Left lobe of liver (tissue), 2 donors: ENCODE measurements at places on chromosomes 5 and 9. TPM values are rescaled to one million over a fixed set of nuclear protein-coding genes. Genes with fewer than 3 reads are reported as not detected.

DNA sequence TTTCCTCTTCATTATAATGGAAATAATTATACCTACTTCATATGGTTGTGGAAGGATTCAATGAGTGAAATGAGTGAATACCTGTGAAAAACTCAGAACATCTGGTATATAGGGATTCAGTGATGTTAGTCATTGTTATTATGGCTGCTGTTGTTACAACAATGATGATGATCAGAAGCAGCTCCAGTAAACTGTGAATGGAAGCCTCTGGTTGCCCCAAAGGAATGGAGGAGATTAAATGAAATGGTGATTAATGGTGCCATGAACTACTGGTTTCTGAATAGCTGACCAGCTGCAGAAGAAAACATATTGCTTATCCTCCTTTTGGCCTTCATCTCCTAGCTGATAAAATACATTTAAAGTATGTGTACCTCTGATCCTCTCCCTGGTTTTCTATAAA is 372.0 kb downstream of the ARHGEF28 start:
- DNase-seq, result no peak

DNA sequence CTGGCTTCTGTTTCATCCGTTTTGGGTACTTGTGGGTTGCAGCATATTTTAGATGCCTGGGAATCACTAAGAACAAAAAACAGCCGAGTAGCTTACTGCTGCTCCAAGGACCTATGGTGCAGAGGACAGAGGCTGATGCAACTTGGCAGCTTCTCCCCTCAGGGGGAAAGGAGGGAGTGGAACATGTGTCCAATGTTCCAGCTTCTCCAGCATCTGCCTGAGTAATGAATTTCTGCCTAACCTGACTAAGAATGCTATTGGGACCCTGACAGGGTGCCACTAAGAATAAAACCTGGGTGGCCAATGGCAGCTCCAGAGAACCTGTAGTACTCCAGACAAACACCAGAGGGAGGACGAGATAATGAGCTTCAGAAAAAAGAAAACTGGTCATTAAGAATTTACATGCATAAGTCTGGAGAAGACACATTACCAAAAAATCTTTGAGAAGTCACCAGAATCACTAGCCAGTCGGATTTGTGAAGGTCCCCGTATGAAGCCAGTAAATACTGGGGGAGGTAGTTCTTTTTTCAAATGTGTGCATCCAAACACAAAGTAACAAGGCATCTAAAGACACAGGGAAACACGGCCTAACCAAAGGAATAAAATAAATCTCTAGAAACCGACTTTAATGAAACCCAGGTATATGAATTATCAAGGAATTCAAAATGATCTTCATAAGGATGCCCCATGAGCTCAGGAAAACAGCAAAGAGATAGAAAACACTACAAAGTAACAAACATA is 293.5 kb downstream of the HINT1 start:
- no peak for DNase-seq

Gene LVRN
- total RNA-seq, result 0.13 TPM

- DNase-seq, result peak; percentile 47
Observed at GRCh38 chr5:151208481-151208914, 15.4 kb downstream of the CCDC69 start.

GRCh38 chr9:93911801-93912554 is 43.2 kb downstream of the BARX1 start:
- DNase-seq, result no peak

DNA sequence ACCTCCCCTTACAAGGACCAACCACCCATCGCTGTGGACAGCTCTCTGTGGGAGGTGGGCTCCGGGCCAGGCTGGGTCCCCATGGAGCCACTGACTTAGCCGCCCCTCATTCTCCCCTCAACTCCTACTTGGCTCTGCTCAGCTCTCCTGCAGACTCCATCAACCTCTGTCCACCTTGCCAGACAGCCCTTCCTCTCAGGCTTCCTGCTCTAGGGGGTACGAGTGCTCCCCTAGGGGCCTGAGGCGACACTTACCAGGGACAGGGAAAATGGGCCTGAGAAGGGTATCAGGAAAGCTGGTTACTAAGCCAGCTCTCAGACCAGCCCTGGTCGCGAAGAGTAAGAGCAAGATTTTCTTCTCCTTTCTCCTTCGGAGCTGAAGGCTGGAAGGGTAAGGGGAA is 43.9 kb downstream of the SHB start:
- DNase-seq, result no peak

Gene OTULINL
- total RNA-seq, result 1.4 TPM

DNA sequence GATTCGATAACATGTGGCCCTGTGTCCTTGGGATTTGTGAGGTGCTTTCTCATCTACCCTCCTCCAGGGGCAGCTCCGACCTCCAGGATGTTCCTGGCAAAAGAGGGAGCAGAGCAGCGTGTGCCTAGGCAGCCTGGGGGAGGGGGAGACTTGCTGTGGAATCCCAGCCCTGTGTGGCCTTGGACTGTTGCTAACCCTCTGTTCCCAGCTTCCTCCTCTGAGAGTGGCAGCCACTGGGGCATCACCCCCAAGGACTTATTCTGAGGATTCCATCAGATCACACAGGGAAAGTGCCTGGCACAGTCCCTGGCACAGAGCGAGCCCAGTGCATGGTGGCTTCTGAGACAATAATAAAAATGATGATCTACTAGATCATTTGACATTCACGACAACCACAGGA is 265.1 kb upstream of the MVB12B start:
- DNase-seq, result no peak

DNA sequence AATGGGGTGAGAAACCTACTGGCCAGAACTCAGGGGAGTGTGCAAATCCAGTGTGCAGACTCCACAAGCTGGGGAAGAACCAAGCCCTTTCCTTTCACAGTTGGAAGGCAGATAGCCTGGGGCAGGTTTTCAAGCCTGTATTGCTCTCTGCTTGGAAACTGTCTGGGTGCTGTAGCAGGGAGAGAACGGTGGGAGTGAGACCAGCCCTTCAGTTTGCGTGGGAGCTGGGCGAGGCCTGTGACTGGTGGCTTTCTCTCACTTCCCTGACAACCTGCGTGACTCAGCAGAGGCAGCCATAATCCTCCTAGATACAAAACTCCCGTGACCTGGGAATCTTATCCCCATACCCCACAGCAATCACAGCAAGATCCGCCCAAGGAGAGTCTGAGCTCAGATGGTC is 44.9 kb upstream of the SNCAIP start:
- DNase-seq, result no peak

DNA sequence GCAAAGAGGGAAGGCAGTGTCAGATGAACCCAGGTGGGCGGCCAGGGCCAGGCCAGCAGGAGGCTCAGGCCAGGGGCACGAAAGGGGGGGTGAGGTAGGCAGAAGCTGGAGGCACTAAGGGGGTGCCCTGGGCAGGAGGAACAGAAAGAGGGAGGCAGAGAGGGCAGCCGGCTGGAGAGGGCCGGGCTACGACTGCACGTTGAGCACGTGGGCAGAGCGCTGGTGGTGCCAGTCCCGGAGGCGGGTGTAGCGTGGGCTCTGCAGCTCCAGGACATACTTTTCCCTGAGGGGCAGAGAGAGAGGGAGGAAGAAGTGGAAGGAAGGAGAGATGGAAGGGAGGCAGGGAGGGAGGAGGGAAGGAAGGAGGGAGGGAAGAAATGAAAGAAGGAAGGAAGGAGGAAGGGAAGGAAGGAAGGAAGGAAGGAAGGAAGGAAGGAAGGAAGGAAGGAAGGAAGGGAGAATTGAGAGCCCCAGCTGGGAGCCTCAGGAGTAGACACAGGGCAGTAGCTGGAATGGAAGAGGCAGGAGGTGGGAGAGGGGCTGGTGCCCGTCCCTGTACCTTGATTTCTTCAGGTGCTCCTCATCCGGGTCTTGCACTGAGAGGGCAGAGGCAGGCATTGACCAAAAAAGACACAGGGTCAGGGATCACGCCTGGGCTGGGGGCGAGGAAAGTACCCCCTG is 7.0 kb downstream of the PDLIM7 start:
- DNase-seq, result no peak

- peak; percentile 57 for DNase-seq
Observed at GRCh38 chr5:74641735-74642542, 1.4 kb upstream of the ENC1 start.

Gene INSL6
- not detected for total RNA-seq

DNA sequence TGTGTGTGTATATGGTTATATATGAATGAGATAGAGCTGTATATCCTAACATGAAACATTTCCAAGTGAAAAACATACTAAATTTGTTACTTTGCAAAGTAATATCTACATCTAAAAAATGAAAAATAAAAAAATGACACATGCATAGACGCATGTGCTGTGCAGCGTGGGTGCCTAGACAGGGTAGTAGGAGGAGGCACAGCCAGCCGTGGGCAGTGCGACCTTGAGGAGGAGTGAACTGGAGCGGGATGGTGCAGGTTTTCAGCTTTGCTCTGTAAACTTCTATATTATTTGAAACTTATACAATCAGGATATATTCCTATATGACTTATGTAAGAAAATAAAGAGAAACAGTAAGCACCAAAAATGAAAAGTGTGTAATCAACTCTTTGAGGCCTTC is 15.0 kb upstream of the GLRX start:
- DNase-seq, result no peak

DNA sequence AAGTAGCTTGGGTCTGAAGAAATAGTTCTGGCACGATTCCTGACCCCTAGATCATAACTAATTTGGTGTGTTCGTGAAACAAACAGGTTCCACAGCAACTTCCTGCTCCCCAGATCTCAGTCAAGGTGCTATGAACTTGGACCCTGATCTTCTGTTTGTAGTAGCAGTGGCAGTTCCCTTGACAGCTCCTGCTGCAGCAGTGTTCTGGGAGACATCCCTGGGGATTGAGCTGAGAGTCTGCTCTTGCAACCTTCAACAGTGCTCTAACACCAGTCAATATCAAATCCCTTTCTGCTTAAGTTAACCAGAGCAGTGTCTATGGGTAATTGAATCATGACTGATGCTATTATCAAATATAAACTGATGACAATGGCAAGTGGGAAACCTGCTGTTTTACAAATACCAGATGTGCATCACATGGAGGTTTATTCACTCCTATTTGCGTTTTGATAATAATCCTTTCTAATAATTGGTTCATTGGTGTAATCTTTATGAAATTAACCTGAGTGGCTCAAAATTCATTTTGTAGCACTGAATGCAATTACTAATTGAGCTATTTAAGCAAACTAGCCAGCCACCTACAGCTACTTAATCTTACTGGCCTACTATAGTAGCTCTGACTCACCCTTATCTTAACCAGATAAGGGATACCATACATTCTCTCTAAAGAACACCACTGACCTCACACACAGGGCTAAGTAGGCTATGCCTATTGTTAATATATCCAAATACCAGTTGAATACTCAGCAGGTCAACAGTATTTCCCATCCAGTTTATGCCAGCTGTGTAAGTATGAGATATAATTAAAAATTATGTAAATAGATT is 21.9 kb downstream of the KDM4C start:
- DNase-seq, result no peak

DNA sequence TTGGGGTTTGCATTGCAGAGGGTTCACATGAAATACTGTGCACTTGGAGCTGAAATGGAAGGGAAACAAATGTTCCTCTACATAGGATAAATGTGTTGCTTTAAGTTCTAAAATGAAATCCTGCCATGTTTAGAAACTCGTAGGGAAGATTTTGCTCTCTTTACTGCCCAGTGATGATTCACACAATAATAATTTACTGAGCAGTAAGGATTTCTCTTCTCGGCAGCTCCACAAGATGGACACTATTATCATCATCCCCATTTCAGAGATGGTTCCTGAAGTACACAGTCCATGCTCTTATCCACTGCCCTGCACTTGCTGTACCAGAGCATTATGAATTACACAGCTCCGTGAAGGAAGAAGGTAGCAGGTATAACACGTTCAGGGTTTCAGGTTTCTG is 4.1 kb downstream of the HACD4 start:
- DNase-seq, result no peak

DNA sequence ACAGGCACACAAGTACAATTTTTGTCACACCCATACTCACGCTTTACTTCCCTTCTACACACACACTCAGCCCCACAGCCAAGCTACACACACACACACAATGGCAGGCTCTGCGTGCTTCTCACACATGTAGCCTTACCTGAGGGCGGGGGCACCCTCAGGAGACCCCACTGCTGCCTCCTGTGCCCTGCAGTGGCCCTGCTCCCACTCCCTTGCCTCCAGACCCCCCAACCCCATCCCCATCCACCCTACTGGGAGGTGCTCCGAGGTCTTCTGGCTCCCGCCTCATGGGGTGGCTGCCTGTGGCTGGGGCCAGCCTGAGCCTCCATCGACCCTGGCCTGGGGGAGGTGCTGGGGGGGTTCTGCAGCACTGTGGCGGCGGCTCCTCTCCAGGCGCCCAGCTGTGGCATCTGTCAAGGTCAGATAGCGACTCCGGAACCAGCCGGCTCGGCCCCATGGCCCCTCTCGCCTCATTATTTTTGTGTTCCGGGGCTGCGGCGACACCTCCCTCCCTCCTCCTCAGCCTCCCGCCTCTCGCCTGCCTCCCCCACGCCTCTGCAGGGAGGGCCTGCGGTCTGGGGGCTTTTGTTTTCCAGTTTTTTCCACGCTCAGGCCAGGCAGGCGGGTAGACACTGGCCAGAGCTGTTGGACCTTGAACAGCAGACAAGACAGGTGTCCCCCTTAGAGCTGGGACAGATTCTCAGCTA is 21.7 kb downstream of the CXXC5 start:
- no peak for DNase-seq

Gene TMC1
- 0.18 TPM for total RNA-seq

DNA sequence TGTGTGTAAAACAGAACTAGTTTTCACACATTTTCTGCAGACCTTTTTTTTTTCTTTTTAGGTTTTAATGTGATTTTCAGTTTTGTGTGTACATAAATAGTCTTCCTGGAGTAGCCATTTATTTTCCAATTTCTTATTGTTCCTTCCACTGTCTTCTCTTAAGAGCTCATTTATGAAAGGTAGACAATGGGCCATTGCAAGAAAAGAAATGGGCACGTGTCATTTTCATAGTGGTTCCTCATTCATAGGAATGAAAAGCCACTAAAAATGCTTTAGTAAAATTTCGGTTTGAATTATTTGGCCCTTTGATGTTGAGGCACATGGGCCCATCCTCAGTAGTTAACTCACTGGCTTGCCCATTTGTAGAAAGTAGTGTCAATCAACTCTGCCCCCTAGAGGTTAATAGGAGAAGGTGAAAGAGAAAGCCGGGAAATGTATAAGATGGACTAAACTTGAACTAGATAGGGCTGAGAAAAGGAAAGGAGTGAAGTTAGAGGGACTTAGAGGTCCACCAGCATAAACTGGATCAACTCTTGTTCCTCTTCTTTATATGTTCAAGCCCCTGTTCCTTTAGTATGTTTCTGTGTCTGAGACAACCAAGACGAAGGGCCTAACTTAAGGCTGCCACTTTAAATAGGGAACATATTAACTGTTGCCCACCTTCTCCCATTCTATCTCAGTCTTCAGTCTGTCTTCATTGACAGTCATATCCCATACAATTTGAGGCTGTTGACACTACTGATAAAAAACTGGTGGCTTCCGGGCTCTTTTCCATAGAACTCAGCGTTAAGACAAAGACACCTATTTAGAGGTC is 72.6 kb downstream of the SMARCA2 start:
- no peak for DNase-seq

DNA sequence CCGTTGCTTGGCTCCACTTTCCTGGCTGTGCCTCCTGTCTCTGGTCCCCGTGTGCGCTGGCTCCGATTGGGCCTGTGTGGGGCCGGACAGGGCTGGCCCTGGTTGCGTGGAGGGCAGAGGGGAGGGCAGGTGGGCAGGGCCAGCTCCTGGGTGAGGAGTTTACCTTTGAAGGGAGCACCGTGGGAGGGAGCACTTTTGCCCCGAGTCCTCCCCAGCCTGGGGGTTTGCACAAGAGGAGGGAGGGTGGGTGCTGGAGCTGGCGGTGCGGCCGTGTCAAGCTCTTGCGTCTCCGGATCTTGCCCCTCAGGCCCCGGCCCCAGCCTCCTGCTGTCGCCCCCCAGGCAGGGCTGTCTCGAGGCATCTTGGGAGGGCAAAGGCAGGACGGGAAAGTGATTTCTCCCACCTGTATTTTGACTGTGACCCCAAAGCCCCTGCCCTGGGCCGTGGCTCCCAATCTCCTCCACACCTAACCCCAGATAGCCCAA is 48.3 kb upstream of the EXOC3 start:
- DNase-seq, result peak; percentile 33

Gene MLANA
- total RNA-seq, result not detected

Gene MPDZ
- 62.6 TPM for total RNA-seq
